ENCODE measurements at places on chromosomes 3 and 15. TPM values are rescaled to one million over a fixed set of nuclear protein-coding genes. Genes with fewer than 3 reads are reported as not detected.
A peak's percentile ranks its signal among the peaks of the same experiment; 100 is the strongest.

GRCh38 chr3:49161808-49162530 is 4.2 kb downstream of the CCDC71 start:
- no peak for DNase-seq

ROPN1 gene
- 0.54 TPM for total RNA-seq

DNA sequence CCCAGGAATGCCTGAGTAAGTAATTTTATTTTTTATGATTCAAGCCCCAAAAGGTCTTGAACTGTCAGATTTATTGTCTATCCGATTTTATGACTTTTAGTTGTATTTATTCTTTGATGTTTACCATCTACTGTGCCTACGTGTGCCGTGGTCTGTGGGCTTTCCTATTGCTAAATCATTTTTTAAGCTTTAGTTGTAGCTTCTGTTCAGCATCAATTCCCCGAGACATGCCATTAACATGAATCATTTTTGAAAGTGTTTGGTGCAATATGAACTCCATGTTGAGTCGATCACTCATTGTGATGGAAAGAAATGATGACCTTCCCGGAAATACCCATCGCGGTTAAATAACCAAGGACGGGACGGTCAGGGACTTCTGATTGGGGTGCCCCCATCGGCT is 268.7 kb upstream of the THRB start:
- no peak for DNase-seq

DNA sequence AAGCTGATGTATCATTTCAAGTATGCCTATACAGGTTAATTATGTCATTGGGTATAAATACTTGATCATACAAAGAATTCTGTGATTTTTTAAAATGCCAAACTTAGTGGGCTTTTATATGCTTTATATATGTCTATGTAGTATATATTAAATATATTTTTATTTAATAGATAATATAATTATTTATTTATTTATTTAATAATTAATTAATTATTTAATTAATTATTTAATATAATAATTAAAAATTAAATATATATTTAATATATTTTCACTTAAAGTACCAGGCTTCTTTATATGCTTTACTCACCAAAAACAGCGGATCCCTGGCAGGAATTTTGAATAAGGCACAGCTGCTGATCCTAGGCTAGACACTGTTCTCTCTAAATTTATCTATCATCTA is 687.0 kb downstream of the VGLL3 start:
- no peak for DNase-seq

- no peak for DNase-seq
Observed at GRCh38 chr3:168073842-168074605, 21.7 kb downstream of the GOLIM4 start.

DNA sequence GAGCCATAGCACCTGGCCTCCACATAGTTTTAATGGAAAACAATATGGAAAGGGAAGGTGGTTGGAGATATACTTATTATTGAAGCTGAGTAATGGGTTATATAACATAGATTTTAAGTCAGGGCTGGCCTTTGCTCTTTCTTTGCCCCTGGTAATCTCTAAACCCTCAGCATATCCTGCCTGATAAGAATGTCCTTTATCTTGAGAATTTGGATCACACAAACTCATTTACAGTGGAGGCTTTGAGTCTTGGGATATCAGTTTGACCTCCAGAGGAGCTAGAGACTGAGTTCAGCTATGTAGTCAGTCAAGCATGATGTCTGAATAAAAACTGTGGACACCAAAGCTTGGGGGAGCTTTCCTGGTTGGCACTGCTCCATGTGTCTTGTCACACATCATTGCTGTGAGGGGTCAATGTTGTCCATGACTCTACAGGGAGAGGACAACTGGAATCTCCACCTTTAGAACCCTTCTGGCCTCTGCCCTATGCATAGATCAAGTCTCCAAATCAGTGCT is 9.0 kb upstream of the C3orf33 start:
- DNase-seq, result no peak

GRCh38 chr3:115187149-115187757 is 40.2 kb upstream of the ZBTB20 start:
- DNase-seq, result no peak

WDR76 gene
- 4.8 TPM for total RNA-seq

DNA sequence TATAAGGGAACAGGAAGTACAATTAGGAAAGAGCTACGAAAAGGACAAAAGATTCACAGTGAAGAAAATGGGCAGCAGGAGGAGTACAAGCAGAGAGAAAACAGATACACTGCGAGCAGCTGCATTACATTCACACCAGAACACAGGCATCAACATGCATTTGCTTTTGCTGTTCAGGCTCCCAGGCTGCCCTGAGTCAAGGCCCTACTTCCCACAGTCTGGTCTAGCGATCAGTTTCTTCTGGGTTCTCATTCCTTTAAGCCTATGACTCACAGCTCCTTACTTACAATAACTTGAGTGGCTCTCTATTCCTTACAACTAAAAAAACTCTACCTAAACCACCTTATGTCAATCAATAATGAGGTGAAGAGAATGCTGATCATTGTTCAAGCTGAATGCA is 24.5 kb upstream of the ZNF445 start:
- DNase-seq, result no peak

DNA sequence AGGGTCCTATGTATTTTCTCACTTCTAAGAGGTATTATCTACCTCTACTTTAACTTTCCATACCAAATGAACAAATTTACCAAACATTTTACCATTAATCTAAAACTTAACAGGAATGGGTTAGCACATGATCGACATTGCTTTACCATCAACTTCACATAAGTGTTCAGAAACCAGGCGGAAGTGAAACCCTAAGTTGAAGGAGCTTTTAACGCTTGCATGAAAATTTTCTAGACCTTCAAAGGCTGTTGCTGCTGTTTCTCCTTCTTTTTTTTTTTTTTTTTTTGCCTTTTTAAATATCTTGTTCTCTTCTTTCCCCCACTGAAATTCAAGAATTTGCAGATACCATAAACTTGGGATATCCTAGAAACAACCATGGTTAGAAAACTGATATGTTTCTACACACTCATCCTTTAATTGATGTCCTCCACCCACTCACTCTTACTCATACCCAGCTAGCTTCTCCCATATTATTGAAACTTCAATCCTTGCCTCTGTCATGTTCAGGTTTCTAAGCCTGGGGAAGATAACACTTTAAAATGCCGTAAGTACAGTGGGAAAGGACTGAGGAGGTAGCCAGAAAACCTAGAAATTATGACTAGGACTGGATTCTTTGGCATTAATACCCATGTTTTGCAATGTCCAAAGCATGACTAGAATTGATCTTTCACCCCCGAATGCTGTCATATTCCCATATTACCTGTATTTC is 24.7 kb downstream of the MYO5A start:
- DNase-seq, result no peak

GRCh38 chr15:72272213-72272996 is at the start of gene PARP6:
PARP6 (minus strand) TSS chr15:72272554; CDS start chr15:72267477, 5,077 bp downstream.
- peak; percentile 100 for DNase-seq

- no peak for DNase-seq
Observed at GRCh38 chr15:86493884-86494283, 414.2 kb downstream of the AGBL1 start.

IL20RB gene
- 0.79 TPM for total RNA-seq

- no peak for DNase-seq
Observed at GRCh38 chr3:166340604-166341266, 503.5 kb upstream of the BCHE start.

Measured in kidney (tissue), 22 donors.